ENCODE measurements at places on chromosomes 3 and 15.

DNA sequence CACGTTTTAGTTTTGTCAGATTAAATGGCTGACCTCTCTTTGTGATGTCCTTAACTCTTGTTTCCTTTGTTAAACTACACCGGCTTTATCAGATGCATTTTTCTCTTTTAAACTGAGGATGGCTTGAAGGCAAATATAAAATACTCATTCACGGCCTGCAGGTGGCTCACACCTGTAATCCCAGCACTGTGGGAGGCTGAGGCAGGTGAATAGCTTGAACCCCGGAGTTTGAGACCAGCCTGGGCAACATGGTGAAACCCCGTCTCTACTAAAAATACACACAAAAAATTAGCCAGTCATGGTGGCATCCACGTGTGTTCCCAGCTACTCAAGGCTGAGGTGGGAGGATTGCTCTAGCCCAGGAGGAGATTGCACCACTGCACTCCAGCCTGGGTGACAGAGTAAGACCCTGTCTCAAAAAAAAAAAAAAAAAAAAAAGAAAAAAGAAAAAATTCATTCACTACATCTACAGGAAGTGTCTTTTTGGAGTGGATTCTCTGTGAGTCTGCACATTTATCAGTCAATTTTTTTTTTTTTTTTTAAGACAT is 34.7 kb upstream of the SACM1L start:
- no peak for DNase-seq

DNA sequence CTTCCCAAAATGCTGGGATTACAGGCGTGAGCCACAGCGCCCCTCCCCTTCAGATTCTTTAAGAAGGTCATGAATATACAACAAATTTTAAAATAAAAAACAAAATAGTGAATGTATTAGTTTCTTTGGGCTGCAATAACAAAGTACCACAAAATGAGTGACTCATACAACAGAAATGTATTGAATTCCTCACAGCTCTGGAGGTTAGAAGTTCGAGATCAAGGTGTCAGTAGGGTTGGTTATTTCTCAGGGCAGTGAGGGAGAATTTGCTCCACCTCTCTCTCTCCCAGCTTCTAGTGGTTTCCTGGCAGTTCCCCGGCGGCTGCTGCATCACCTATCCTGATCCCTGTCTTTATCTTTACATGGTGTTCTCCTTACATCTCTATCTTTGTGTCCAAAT is 804.0 kb downstream of the ROBO1 start:
- DNase-seq: no peak

DNA sequence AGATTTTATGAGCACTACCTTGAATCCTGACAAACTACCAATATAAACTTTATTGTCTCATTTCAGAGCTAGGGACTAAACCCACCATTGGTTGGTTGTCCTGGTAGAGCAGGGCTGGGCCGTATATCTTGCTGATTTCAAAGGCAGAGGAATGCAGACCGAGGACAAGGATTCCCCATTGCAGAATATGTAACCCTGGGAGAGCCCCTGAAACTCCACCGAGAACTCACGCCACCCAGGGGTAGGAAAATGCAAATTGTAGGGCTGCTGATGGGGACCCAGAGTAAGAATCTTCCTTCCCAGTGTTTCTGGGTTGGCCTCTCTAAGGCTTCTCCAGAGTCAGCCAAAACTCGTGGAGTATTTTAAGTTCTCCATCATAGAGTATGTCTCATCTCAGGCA is 235.3 kb downstream of the ABHD5 start:
- DNase-seq: no peak

GRCh38 chr15:73436613-73437012 is 6.4 kb upstream of the REC114 start:
- no peak for DNase-seq

DNA sequence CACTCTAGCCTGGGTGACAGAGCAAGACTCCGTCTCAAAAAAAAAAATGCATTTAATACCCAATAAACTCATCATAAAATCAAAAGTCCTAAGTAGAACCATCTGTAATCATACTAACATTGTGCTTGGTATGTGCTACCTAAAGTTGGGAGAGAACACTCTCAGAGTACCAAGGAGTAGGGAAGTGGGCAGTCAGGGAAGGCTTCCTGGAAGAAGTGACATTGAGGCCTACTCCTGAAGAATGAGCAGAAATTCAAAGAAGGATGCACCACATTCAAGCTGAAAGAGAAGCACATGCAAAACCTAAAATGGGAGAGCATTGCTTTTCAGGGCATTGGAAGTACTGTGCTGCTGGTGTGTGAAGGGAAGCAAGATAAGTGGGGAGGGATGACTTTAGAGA is 54.1 kb downstream of the TLE3 start:
- no peak for DNase-seq

- no peak for DNase-seq
Measured at GRCh38 chr3:111012388-111013248, 59.0 kb upstream of the NECTIN3 start.

DNA sequence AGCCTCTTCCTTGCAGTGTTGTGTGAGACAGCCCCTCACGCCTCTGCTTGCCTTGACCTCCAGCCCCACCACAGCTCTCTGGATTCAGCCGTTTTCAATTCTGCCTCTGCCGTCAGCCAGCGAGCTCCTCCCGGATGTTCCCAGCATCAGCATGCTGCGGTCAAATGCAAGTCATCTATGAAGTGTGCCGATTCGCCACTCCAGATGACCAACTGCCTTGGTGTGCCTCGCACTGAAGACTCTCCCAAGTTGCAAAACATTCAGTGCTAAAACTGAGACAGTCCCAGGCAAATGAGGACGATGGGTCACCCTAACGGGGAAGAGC is 30.6 kb upstream of the RASA2 start:
- DNase-seq: no peak

DNA sequence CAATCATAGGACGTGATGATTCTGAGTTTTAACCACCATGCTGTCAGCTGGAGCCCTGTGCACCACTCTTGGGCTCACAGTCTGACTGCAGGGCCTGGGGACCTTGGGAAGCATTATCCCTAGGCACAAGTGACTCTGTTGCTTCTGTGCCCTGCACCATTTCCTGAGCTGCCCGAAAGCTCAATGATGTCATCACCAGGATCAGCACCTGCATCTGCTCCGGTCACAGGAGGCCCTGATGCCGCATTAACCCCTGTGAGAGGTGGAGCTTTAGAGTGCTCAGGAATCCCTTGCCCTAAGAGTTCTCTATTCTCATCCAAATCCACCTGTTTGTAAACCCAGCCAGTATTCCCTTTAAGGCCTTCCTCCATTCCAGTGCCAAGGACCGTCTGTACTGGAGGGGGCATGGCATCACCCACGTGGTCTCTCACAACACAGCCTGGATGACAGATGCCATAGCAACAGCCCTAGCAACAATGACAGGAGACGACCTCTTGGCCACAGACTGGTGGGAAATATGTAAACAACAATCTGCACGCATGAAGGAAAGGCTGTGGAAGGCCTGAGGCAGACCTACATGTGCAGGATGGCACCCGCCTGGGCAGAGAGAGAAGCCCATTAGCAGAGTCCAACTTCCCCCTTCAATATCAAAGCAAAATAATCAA is 37.9 kb downstream of the NTRK3 start:
- DNase-seq: no peak

GRCh38 chr3:126961791-126962461 is 21.0 kb upstream of the PLXNA1 start:
- DNase-seq: no peak

GRCh38 chr15:65101411-65101890 is 13.5 kb downstream of the UBAP1L start:
- DNase-seq: no peak

- no peak for DNase-seq
Measured at GRCh38 chr15:74122403-74123130, 7.8 kb upstream of the ISLR2 start.

DNA sequence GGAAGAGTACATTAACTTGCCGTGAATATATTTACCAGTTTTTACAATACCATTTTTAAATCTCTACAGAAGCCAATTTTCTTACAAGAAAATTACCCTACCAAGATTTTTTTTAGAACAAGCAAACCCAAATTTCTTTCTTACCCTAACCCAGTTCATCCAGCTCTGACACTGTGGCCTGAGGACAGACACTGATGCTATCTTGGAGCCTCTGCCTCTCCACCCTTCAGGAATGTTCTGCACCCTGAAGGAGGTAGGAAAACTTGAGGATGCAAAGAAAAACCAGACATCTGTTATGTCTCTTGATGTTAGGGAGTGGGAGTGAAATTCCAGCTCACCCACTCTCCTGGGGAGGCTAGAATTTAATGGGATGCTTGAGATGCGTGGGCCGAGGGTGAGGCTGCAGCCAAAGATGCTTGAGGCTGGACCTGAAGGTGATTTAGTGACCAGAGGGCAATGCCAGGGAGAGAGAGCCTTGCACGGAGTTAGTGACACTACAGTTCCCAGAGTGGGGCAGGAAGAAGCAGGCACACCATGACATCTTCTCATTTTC is 69.9 kb downstream of the LIPC start:
- no peak for DNase-seq

DNA sequence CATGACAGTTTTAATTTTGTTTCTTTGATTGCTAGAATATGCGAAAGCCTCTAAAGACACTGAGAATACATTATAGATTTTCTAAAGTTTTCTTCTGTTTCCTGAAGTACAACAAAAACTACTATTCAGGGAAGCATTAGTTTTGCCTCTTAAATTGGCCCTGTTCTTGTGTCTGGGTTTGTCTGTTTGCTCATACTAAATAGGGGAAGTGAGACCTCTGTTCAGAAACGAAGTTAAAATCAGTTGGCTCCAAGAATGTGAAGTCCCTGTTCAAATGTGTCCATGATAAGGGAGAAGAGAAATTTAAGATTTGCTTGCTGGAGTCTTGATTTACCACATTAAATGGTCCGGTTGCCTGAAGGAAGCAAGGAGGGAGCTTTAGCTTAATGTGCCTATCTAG is 327.3 kb upstream of the GBE1 start:
- DNase-seq: no peak

GRCh38 chr3:160157321-160157720 is 67.9 kb upstream of the C3orf80 start:
- no peak for DNase-seq

DNA sequence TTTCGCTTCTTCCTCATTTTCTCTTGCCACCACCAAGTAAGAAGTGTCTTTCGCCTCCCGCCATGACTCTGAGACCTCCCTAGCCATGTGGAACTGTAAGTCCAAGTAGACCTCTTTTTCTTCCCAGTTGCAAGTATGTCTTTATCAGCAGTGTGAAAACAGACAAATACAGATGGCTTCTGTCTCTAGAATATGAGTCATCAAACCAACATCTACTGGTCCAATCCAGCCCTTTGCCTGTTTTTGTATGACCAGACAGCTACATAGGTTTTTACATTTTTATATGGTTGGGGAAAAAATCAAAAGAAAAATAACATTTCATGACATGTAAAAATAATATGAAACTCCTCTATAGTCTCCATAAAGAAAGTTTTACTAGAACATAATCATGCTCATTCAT is 118.7 kb upstream of the PTPRG start:
- no peak for DNase-seq

DNA sequence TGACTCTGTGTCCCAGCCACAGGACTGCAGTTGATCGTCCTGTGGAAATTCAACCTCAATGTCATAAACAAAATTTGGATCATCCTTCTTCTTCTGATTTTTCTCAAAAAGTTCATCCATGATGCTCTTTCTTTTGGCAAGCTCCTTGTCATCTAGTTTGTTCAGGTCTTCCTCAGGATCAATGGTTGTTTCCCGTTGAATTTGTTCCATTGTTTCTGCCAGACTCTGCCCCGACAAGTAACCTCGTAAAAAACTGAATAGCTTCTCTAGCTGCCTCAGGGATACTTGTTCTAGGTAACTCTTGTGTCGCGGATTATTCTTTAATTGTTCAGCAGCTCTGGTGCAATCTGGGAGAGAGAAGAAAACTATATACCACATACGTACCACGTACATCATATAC is 4.5 kb downstream of the CEP19 start:
- no peak for DNase-seq

DNA sequence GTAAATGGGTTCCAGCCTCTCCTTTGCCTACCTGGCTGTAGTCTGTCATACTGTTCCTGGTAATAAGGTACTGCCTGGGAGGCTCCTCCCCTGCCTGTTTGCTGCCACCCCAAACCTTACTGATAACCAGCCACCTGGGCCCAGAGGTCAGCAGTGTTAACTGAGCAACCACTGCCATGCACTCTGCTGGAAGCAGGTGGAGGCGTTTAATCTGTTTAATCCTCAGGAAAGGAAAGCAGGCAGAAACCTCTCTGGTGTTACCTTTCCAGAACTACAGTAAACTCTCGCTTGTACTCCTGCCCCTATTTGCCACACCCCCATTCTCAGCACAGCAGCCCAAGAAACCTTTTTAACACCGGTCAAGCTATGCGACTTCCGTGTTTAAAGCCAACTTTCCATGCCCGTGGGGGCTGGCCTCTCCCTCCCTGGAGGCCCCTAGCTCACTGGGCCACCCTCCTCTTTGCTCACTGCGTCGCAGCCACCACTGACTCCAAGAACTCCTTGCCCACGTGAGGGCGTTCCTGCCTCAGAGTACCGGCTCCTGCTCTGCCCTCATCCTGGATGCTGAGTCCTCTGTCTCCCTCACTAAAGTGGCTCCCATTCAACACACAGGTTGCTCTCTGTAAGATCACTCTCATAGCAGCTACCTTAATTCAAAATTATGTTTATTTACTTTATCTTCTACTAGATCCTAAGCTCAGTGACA is 8.3 kb downstream of the BDH1 start:
- no peak for DNase-seq

GRCh38 chr3:53821631-53822121 is 24.5 kb downstream of the CHDH start:
- DNase-seq: no peak

DNA sequence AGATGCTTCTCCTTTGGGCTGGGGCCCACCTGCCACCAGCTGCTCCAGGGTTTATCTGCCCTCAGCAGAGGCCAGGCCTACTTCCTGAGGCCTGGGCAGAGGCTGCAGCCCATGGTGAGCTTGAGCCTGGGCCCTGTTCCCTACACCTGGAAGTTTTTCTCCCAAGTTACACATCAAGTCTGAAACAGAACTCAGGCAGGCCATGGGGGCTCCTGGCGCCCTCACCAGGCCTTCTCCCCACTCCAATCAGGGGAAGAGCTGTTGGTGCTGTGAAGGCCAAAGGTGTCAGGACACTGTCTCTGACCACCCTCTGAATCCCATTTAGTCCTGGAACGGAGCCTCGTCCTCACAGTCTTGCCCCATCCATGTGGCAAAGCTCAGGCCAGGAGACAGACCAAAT is 7.3 kb downstream of the VWA5B2 start:
- DNase-seq: no peak

DNA sequence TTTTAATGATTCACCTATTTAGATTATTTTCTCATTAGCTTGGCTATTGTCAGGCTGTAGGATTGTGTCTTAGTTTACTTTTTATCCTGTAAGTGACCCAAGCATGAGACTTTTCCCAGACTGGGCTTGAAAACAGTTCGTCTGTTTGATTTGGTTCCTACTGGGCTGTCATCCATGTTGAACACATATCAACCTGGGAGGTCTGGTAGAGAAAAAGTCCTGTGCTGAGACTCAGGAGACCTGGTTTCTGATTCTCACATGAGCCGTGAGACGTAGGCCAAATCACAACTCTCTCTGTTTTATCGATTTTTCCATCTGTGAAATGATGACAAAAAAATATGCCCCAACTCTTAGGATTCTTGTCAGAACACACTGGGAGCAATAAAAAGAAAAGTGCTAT is 98.8 kb upstream of the GALNT15 start:
- no peak for DNase-seq

GRCh38 chr15:62150445-62150844 is 14.6 kb downstream of the C2CD4B start:
- no peak for DNase-seq

All from activated B cell treated with CpG ODN at 0.5 μM for 24 hours (primary cell).